ENCODE measurements at places on chromosomes 5 and 9.

DNA sequence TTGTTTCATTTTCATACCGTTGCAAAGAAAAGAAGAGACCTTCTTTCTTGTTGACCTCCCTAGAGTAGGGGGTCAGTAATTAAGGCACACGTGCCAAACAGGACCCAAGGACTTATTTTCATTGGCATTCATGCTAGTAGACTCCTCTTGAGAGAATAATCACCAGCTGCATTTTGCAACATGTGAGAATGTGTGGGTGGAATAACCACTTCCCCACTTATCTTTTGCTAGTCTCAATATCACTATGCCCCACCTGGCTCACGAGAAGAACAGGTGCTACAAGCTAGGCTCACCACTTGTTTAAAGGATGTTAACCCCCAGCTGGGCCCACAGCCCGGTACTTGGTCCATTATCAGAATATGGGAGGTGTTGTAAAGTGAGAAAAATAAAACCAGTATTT is 460.7 kb upstream of the MEF2C start:
- DNase-seq: no peak

GRCh38 chr5:91521334-91521733 is 138.2 kb upstream of the ARRDC3 start:
- no peak for DNase-seq

DNA sequence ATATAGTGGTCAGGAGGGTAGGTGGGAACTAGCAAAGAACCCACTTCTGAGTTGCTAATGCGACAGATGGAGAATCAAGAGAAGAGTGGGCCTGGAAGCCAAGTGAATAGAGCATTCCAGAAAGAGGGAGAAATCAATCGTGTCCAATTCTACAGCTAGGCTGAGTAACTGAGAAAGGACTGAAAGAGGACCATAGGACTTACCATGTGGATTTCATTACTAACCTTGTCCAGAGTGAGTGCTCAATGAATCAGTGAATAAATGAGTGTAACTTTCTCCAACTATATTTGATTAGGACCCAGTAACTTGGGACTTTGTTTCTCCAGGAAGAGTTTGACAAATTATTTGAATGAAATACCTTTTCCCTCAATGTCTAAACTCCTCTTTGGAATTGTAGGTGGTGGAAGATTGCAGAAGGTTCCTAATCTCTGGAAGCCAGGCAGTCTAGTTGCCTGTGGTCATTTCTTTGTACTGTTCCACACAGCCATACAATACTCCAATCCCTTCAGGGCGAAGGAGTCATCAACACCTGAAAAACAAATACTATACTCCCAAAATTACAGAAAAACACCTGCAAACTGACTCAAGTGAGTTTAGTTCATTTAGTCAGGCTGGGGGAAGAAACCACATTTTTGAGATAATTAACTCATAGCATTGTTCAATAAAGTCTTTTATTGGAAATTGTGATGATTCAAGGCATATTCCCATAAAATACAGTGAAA is 2.6 kb upstream of the F2RL1 start:
- no peak for DNase-seq

DNA sequence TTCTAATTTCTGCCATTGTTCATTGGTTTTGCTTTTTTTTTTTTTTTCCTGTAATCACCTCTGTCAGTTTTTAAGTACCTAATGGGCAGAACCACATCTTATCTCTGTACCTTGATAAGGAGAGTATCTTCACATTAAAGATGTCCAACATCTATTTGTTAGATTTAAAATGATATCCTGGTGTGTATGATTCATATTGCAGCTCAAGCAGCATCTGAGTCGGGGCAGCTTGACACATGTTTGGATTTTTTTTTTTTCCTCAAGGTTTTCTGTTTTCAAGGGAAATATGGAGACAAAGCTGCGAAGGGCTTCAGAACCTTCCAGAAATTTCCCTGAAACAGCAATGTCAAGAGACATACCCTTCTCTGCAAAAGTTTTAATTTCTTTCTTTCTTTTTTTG is 164.7 kb downstream of the DOCK2 start:
- no peak for DNase-seq

DNA sequence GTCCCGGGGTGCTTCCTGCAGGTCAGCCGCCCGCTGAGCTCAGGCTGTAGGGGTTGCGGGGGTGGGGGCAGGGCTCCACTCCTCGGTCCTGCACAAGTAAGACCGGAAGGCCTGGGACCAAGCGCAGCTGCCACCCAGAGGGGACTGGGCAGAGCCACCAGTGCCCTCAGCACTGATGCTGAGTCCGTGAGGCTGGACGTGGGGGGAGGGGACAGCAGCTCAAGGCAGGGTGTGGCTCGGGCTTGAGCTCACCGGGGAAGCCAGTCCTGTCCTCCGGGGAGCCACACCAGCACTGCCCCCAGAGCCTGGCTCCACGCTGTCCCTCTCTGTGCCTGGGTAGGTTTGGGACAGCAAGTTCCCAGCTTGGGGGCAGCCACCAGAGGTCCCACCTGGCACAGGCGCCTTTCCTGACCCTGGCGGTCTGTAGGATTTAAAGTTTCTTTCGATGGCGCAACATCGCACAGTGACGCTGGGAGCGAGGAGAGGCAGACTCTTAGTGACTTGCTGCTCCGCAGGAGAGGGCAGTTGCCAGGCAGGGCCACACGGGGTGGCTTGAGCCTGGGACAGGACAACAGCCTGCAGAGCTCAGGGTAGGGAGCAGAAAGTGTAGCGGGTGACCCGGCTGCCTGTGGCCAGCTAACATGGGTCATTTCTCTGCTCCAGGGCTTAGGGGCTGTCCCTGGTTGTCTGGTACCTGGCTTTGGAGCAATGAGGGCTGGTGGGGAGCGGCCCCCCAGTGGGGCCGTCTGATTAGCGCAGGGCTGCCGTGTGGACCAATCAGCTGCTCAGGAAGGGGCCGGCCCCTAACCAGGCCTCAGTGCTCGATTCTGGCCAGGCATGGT is 5.7 kb downstream of the LCN1 start:
- DNase-seq: no peak

- no peak for DNase-seq
Observed at GRCh38 chr5:152994033-152994680, 496.3 kb upstream of the GRIA1 start.

GRCh38 chr9:36341936-36342577 is 58.0 kb downstream of the RNF38 start:
- no peak for DNase-seq

DNA sequence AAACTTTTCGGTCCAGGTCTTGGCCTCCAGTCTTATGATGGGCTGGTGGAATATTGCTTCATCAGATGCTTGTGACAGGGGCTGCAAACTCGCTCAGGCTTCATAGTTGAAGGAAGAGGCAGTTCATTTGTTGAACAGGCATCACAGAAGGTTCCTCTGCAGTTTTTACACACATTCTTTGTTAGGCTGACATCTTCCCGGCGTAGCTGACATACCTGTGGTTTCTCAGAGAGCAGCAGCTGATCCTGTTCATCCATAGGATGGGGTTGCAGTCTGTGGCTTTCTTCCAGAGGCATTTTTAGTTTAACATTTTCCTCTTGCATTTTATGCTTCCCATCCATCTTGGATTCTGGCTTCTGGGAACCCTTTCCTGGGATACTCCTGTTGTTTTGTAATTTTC is 1255.2 kb downstream of the EFNA5 start:
- no peak for DNase-seq

GRCh38 chr9:130220352-130220751 is 45.2 kb upstream of the HMCN2 start:
- no peak for DNase-seq

DNA sequence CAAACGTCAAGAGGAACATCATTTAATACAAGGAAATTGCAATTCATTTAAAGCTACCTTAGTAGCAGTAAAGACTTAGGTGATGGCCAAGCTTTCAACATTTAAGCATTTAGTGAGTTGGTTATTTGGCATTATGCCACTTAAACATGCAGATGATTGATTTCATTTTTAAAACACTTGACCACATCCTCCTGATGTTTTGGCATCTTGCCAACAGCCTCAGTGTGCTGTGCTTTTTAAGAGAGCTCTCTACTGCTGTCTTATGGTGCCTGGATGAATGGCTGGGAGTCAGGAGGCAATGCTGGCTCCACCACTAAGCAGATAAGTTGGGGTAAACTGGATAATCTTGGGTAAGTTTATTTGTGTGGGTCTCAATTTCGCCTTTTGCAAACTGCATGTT is 364.5 kb downstream of the MAN2A1 start:
- DNase-seq: peak; percentile 23

GRCh38 chr5:159576902-159577301 is 246.6 kb upstream of the IL12B start:
- no peak for DNase-seq

DNA sequence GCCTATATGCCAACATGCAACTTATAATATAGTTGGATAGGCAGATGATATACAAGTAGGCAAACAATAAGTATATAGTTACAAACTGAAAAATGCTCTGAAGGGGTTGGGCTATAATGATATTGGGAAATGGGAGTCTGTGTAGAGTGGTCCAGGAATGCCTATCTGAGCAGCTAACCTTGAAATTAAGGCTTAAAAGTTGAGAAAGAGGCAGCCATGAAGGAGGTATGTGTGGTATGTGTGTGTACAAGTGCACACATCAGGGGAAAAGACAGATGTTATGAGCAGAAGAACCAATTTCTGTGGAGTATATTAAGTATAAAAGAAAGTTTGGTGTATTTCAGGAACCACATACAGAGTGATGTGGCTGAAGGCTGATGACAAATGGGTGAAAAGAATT is 154.9 kb upstream of the PAPPA start:
- no peak for DNase-seq

DNA sequence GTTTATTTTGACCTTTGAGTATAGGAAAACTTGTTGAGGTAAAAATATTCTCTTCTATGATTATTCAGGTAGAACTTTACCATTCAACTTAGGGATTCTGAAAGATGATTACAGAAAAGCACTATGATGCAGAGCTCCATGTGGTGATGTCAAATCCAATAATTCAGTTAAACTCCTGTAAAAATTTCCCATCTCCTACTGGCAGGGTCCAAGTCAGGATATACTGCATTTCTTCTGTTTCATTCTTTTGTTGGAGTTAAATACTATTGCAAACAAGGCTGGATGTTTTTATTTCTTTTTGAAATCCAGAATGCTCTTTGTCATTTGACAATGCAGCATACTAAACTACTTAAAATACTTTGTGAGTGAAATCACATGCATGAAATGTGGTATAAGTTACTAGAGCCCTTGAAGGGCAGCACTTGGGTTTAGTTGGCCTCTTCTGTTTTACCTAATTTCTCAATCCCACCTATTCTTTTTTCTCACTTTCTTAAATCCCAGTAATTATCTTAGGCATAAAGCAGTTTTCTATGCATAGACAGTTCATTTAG is 204.5 kb downstream of the FBXL7 start:
- DNase-seq: no peak

- DNase-seq: no peak
Observed at GRCh38 chr5:65791712-65792673, 70.0 kb downstream of the NLN start.

DNA sequence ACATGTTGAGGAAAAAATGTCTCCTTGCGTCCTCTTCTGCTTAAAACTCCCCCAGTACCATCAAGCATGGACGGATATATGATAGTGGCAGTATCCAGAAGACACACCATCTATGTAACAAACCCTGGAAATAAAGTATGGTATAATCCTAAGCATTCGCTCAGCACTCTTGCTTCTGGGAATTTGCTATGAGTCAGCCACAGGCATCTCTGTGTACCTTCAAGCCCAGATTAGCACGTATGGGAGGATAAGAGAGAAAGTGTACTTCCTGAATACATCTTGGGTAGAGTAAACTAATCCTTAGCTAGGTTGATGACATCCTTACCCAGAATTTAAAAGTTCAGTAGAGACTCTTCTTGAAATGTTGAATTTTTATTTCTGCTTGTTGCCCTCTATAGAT is 71.2 kb downstream of the GHR start:
- no peak for DNase-seq

DNA sequence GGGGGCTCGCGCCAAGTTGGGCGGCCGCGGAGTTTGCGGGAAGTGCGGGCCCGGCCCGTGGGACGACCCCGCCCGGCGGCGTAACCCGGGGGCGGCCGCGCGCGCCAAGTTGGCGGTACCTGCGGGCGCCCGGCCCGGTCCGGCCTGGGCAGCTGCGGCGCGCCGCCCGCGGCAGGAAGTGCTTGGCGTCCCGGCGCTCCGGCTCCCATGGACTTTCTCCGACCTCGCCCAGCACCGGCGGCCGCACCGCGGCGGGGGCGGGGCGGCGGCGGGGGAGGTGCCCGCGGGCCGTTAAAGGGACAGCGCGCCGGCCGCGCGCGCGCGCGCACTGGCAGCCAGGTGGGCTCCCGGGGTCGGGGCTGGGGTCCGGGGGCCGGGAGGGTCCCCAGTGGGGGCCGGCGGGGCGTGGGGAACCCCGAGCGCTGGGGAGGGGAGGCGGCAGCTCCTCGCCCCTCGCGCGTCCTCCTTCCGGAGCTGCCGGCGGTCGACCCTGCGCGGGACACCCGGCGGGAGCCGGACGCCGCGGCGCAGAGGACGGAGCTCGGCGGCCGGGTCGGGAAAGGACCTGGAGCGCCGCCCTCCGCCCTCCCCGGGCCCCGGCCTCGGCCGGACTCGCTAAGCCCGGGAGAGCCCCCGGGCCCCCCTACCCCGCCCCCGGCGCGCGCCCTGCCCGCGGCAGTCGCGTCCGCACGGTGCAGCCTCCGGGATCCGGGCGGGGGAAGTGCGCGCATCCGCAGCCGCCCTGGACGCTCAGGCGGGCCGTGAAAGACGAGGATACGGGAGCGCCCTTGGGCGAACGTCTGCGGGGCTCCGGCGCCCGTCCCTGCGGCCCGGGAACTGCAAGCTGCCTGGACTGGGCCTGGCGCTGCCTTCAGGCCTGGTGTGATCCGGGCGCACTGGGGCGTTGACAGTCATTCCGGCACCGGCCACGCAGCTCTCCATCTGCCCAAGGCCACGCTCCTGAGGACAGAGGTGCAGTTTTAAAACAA is at the start of gene NACC2:
Gene NACC2, minus strand, starts transcription at position 220 of the 989 bp plus-strand sequence. CDS start 44,768 bp downstream, outside the sequence.
- DNase-seq: peak; percentile 37

GRCh38 chr9:73081979-73082657 is 69.5 kb upstream of the ANXA1 start:
- no peak for DNase-seq

DNA sequence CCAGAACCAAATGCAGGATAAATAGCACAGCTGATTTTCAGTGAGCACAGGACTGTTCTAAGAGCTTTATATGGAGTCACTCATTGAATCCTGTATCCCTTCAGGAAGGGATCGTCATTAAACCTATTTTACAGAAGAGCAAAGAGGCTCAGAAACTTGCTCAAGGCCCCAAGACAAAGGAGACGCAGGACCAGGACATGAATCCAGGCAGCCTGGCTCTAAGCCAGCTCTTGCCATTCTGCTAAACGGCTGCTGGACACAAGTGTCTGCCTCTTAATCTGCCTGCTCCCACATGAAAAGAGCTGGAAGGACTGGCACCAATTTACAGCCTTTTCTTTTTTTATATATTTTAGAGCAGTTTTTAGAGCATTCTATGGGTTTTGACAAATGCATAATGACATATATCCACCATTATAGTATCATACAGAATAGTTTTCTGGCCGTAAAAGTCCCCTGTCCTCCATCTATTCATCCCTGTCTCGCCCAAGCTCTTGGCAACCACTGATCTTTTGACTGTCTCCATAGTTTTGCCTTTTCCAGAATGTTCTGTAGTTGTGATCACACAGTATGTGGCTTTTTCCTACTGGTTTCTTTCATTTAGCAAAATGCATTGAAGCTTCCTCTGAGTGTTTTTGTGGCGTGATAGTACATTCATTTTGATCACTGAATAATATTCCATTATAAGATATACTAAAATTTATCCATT is 37.5 kb downstream of the RETREG1 start:
- DNase-seq: no peak
